A673 (cell line): ENCODE measurements at places on chromosomes 5 and 9. TPM values are rescaled to one million over a fixed set of nuclear protein-coding genes. Genes with fewer than 3 reads are reported as not detected.

DNA sequence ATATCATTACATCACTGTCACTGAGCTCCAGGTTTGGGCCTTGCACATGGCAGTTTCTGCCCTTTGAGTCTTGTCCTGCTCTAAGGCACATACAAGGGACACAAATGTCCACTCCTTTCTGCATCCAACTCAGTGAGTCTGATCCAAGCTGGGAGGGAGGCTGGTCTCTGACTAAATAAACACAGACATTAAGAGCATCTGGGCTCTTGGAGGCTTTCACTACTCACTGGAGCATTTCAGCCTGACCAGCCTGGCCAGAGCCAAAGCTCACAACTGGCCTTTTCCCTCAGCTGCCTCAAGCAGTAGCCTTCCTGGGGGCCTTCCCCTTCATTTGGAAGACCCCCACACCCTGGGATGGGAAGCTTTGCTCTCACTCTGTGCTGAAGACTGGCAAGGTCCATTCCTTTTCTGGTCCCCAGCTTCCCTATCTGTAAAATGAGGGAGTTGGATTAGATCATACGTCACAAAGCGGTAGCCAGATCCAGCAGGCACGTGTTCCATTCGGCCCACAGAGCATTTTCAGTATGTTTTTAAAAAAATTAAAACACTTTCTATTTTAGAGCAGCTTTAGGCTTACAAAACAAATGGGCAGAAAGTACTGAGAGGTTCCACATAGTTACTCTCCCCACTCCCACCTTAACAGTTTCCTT, 58.6 kb upstream of the XPA start:
- no peak for DNase-seq

PHF2 gene
- 32.7 and 34.5 TPM in 2 replicates for total RNA-seq

GRCh38 chr9:21334701-21335632, at the start of gene KLHL9:
KLHL9 (minus strand) TSS chr9:21335404; CDS start chr9:21334859, 545 bp downstream.
- DNase-seq, result peak; percentile 85

GRCh38 chr5:141479776-141480175, 4.0 kb downstream of the PCDHGC3 start:
- DNase-seq, result no peak

- DNase-seq, result no peak
These were observed 7.1 kb downstream of the SPARC start for GRCh38 chr5:151679421-151680155.

- DNase-seq, result no peak
These were observed 35.2 kb downstream of the FAT2 start for GRCh38 chr5:151555760-151556576.

GRCh38 chr9:91843623-91844148, 106.3 kb downstream of the ROR2 start:
- DNase-seq, result no peak

DNA sequence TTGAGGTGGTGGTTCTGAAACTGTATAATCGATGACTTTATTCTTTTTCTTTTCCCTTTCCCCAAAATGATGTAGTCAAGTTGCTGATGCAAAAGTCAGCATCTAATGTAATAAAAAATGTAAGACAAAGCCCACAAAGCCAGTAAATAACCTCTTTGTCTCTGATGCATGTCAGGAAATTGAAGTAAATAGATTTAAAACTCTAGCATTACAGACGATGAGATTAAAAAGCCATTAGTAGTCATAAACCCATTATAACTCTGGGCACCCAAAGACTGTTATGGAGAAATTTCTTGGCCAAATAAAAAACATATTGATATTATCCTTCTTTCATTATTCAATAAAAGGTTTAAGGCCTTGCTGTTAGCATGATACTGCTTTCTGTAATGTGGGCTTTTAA, 548.7 kb downstream of the TUSC1 start:
- DNase-seq, result no peak

- no peak for DNase-seq
These were observed 3.3 kb downstream of the SNAPC3 start for GRCh38 chr9:15426019-15426418.

DNA sequence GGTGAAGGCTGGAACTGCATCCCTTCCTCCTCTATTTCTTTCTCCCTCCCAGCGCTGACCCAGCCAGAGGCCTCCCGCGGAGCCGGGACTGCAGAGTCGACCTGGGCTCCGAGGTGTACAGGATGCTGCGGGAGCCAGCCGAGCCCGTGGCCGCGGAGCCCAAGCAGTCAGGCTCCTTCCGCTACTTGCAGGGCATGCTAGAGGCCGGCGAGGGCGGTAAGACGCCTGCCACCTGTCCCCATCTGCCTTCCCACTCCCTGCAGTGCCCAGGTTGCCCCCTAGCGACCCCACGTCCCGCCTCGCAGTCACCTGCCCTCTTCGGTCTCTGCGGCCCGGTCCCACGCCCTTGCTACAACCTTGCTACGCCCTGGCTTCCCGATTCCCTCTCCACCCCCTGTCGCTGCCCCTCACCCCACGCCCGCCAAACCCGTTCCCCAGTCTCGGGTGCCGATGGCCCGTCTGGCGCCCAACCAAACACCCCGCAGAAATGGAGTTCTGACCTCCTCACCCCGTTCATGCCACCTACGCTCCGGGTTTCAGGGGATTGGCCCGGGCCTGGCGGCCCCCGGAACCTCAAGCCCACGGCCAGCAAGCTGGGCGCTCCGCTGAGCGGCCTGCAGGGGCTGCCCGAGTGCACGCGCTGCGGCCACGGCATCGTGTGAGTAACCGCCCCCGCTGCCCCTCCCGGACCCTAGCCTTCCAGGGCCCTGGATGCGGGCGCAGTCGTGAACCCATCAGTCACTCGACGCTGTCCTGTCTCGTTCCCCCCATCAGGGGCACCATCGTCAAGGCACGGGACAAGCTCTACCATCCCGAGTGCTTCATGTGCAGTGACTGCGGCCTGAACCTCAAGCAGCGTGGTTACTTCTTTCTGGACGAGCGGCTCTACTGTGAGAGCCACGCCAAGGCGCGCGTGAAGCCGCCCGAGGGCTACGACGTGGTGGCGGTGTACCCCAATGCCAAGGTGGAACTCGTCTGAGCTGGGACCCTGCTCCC, 14.1 kb downstream of the PDLIM4 start:
- DNase-seq, result no peak

DNA sequence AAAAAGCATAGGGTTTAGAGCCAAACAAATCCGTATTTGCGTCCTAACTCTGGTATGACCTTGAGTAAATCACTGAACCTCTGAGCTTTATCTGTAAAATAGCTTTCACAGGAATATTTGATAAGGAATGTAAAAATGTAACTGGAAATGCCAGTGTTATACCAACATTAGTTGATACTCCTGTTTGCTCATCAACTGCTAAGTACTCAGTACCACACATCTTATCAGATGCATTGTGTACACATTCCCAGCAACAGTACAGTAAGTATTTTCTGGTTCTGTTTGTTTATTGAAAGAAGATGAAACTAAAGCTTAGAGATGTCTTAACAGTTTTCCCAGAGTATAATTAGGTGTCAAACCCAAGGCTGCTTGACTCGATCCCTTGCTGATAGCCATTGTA, 21.5 kb downstream of the SNAPC3 start:
- DNase-seq, result no peak

MUSK gene
- total RNA-seq, result not detected in 2 replicates
